ENCODE measurements at places on chromosomes 11 and 22.

- DNase-seq: no peak
These were observed 37.3 kb upstream of the TEAD1 start for GRCh38 chr11:12636871-12637410.

GRCh38 chr11:124746621-124747243 lies 5.3 kb downstream of the VSIG2 start:
- DNase-seq: peak; percentile 84

DNA sequence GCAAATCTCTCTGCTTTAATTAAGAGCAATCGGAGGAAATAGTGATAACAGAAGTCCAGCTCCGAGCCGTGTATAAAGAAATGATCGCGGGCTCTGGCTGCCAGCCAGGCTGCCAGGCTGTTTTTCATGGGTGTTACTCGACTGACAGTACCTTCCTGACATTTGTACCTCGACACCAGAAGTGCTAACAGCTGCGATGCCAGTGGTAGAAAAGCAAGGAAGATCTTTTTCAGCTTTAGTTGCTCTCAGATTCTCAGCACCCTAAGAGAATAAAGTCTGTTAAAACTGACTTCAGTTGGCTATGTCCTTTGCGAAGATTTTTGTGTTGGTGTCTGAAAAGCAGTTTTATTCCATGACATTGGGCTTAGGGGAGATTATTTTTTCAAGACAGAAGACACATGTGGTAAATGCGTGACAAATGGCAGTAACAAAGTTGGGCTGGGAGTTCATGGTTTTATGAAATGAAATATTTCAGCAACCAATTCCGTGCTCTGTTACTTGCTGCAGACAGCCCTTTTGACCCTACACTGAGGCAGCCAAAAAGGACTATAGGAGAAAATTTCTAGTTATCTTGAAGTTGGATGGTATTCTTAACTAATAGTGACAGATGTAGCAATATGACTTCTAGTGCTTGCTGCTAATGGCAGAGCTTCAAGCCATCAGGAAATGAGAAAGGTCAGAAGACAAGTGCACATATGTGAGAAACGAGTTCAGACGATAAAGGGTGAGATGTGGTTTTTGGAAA lies 296.2 kb downstream of the CNTN5 start:
- DNase-seq: no peak

- no peak for DNase-seq
These were observed 18.5 kb downstream of the MGAT3 start for GRCh38 chr22:39475337-39475736.

DNA sequence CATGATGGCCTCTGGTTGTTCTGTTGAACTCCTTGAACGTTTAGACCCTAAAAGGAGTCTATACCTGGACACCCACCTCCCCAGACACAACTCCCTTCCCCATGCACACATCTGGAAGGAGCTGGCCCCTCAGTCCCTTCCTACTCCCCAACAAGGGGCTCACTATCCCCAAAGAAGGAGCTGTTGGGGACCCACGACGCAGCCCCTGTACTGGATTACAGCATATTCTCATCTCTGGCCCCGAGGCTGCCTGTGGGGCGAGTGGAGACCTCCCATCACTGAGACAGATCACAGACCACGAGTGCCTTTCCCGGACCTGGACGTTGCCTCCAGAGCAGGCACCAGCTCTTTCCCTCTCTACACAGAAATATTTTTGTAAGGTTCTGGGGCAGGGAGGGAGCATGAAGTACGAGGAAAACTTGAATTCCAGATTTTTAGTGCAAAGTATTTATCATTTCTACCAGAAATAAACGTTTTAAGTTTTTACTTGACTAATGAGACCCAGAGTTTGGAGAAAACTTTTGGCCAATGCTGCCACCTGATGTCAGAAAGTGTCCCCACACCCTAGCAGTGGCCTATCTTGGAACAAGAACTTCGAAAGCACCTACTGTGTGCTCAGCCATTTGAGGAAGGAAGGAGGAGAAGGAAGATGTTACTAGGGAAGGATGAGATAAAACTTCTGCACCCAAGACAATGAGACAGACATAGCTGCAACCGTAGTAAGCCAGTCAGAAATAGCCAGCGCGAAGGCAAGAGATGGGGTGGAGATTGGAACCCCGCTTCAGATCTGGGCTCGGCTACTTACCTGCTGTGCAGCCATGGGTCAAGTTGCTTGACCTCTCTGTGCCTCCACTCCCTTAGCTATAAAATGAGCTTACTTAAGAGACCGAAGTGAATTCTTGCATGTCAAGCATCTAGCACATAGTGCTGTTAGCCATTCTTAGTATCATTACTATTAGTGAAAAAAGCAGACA lies 10.2 kb upstream of the POU2F3 start:
- DNase-seq: peak; percentile 7

DNA sequence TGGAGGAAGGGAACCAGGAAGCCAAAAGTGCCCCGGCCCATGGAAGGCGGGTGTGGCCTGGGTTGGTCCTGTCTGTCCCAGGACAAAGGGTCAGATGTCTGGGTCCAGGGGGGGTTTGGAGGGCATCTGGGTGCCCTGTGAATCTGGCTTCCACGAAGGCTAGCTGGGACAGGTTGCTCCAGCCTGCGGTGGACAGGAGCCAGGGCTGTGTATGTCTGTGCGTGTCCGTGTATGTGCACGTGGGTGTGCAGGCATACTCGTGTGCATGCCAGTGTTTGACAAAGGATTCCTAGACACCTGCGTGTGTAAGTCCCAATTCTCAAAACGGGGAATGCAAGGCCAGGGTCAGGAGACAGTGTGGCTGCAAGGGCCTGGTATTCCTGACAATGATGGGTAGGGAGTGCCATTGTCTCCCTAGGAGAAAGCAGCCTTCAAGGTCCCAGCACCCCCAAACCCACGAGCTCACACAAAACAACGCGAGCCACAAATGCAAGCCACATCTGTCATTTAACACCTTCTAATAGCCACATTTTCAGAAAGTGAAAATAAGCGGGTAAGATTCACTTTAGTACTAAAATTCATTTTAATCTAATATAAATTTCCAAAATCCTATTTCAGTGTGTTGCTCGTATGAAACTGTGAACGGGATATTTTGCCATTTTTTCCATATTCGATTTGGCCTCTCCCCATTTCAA lies 78.4 kb upstream of the WNT7B start:
- DNase-seq: peak; percentile 28

- no peak for DNase-seq
These were observed 13.6 kb upstream of the MUC2 start for GRCh38 chr11:1060852-1061616.

DNA sequence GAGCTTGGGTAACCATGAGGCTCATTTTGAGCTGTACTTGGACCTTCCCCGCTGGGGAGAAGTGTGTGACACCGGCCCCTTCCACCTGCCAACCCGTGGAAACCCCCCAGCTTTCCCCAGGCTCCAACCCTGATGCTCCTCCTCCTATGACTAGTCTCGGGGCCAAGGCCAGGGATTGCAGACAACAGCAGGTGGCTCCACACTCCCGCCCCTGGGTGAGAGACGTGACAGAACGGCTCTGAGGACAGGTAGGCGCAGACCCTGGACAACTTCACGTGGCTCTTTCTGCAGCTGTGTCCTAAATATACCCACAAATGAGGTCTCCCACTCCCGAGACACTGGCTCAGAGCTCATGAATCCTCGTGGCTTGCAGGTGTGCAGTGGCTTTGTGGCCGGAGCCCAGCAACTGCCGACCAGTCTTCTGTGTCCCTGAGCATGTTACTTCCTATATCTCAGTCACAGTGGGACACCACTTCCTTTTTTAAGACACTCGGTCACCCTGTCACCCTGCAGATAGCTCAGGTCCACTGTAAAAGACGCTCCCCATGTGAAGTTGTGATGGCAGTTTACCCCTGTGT lies 55.2 kb downstream of the NECTIN1 start:
- peak; percentile 17 for DNase-seq

DNA sequence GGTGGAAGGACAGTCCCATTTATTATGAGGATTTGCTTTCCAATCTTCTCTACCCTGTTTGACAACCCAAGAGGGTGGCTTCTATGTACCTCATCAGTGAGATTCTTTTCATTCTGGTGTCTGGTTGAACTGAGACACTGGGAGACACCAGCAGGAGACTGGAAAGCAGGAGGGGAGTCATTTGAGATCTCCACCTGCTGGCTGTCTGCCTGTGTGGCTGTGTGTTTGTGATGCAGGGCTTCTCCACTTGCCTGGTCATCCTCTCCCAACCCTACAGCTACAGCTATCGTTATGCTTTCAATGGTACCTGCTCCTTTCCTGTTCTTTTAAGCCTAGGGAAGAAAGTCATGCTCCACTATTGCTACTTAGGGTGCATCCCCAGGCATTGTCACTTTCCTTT lies 48.6 kb downstream of the MRGPRX1 start:
- no peak for DNase-seq

DNA sequence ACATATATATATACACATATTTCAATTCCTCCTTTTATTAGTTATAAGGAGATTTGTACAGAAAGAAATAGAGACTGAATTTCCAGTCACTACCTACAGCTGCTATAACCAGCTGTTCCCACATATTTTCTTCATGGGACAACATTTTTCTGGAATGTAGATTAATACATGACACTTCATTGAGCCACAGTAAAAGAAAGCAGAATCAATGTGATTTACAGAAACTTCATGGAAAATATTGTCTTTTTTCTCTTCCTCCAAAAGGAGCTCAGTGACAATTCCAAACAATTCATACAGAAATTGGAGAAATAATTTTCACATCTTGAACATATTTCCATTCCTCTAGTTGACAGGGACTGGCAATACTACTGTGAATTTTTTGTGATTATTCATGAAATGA lies 249.2 kb downstream of the DLG2 start:
- DNase-seq: no peak

DNA sequence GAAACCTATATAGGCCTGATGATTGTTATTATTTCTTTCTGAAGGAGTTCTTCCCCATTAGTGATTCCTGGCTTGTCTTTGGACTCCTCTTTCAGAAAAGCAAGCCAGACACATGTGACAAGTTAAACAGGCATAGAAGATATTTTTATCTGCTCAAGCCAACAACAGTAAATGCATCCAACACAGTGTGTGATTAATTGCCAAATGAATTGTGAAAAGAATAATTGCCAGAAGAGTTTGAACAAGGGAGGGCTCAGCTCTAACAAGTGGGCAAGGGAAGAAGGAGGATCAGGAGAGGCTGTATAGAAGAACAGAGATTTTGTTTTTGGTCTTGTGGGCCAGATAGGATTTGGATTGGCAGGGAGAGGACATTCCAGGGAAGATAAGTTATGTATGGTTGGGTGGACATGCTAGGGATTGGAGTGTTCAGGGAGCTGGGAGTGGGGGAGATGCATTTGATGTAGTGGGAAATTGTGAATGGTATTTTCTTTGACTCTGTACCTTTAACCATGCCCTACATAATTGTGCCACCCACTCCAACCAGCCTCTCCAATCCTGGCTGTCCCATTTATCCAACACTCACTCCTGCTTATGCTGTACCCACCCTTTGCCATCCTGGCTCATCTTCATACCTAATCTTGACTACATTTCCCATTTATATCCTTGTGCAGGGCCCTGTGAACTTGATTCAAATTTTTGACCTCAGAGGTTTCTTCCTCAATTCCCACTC lies 172.8 kb downstream of the RRAS2 start:
- no peak for DNase-seq

DNA sequence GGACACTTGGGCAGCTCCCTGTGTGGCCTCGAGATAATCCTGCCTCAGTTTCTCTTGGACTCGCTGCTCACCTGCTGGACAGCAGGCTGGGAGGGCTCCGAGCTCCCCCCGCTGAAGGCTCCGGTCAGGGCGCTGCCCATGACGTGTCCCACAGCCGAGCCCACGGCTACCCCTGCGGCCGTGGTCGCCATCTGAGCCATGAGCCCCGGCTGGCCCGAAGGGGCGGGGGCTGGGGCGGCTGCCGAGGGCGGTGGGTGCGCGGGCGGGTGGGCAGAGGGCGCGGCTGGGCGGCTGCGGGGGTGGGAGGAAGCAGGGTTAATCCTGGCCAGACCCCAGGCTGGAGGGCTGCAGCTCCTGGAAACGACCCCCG lies 484 bp downstream of the CHCHD10 start:
- no peak for DNase-seq

DNA sequence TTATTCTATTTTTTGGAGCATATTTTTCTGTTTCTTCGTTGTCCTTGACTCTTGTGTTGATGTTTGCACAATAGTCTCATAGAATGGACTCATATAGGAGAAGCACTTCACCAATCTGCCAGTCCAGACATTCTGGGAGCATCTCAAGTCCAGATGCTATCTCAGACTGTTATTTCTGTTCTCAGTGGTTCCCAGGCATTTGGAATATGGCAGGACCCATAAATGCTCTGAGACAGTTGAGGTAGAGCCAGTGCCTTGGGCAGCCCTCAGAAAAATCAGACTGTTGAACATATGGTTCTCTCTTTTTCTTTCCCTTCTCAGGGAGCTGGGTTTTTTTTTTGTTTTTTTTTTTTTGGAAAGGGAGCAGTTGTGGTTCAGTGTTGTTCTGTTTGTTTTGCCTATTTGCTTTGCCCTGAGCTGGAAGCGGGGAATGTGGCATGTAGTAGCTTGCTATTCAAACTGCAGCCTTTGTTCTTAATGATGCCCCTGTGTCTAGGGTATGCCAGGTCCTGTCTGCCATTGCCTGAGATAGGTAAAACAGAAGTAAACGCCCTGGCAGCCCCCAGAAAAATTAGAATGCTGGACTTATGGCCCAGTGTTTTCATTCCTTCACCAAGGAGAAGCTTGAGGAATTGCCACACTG lies 3.7 kb upstream of the MS4A2 start:
- DNase-seq: no peak

DNA sequence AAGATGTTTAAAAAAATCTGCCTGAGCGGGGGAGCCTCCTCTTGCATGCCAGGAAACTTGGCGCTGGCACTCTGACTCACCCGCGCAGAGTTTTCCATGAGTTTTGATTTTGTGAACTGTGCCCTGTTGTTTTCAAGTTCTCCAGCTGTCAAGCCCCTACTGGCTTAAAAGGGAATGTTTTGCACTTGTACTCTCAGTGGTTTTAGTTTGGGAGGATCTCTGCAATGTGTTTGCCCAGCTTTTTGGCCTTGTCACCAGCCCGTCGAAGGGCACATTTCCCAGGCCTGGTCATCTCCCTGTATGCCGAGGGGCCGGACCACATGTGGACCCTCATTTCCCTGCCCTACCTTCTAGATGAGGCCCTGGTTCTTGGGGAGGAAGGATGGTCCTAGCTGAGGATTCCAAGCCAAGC lies 12.2 kb downstream of the MRGPRF start:
- DNase-seq: no peak

Data from CD4-positive, alpha-beta T cell treated with Interleukin-21 for 1 hour (primary cell).